AG09309 (cell line): ENCODE measurements at places on chromosomes 4 and X.

- peak; percentile 92 for DNase-seq
Observed at GRCh38 chrX:318068-318738, 393 bp downstream of the GTPBP6 start.

DNA sequence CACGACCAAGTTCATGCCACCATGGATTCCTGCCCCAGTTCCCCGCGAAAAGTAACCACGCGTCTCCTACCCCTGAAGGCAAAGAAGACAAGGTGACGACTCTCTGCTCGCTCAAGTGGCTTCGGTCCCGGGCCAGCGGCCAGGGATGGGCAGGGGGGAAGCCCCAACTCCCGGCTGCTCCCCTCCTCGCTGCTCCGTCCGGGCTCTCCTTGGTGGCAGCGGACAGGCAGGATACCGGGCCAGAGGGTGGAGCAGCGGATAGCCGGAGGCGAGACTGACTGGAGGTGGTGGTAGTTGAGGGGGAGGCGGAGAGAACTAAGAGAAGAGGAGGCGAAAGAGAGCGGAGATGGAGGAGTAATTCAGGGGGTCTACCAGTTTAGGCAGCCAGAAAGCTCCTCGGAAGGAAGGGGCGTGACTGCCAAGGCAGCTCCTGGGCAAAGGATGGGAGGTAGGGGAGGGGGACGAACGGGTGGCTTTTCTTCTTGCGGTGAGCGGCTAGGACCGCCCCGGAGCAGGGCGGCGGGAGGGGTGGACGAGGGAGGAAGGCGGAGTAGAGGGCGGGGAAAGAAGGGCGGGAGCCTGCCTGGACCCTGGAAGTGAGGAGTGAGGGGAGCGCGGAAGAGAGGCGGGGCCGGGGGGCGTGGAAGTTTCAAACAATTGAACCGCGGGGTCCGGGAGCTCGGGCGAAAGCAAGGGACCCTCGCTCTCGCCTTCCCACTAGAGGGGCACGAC is at the start of gene AMOT:
Gene AMOT (minus strand): TSS at position 450 of the 732 bp plus-strand sequence. CDS start 17,705 bp downstream, outside the sequence.
- no peak for DNase-seq

GRCh38 chr4:172736046-172736445 is 432.6 kb upstream of the GALNT7 start:
- no peak for DNase-seq

DNA sequence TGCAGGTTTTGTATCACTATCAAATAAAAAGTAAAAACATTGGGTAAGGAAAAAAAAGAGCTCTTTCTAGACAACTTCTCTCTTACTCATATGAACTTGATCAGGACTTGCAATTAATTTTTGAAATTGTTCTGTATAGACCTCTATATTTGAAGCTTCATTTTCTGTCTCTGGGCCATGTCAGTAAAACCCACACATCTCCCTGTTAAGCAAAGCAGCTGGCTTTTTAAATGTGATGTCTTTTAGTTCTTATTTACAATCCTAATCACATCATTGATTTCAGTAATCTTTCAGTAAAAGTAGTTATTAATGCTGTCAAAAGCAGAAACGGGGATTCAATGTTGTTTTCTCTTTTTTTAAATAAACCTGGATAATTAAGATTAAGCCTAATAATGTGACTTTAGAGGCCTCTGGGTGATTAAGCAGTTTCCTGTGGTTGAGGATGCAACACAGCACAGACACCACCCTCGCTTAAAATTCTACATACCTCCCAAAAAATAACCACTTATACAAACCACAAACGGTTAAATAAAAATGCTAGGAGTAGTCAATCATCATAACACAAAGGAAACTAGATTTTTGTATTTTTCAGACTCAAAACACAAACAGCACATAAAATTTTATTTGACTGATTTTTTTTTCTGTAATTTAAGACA is 5.2 kb upstream of the PCDH10 start:
- DNase-seq, result no peak

DNA sequence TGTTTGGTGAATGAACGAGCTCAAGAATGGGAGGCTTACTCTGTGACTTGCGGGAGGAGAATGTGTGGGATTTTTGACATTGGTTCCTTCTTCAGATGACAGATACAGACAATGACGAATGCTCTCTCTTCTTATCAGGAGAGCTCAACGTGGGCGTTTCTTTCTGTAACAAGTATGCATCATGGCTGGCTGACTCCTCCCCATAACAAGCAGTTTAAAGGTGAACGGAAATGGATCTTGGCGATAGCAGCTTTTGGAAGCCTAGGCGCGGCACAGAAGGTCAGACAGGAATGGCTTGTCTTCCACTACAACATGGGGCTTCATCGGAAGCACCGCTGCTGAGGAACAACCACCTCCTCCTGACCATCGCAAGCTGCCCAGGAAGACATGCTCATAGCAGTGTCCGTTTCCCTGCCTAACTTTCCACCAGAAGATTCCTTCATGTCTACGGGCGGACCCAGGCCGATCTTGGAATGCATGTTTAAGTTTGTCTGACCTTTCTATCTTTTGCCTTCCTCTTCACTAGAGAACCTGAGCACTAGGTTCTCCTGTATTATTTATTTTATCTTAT is 18.3 kb upstream of the ACSL1 start:
- no peak for DNase-seq

DNA sequence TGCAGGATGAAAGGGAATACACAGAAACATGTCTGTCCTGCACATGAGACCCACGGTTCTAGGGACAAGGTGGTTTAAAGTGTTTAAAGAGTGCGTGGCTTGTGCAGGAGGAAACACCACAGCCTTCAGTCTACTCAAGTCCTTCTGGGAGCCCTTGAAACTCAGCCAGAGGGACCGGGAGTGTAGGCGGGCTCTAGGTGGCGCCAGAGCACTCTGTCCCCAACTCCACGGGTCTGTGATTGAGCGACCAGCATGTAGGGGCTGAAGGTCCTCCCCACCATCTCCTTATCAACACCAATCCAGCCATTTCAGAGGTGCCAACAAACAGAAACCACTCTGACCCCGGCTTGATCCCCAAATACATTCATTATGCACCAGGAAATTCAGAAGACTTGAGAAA is 82.0 kb upstream of the CLDN34 start:
- no peak for DNase-seq

- no peak for DNase-seq
Observed at GRCh38 chr4:13243152-13243551, 241.0 kb downstream of the RAB28 start.

- no peak for DNase-seq
Observed at GRCh38 chrX:40277672-40278071, 179.9 kb upstream of the BCOR start.

DNA sequence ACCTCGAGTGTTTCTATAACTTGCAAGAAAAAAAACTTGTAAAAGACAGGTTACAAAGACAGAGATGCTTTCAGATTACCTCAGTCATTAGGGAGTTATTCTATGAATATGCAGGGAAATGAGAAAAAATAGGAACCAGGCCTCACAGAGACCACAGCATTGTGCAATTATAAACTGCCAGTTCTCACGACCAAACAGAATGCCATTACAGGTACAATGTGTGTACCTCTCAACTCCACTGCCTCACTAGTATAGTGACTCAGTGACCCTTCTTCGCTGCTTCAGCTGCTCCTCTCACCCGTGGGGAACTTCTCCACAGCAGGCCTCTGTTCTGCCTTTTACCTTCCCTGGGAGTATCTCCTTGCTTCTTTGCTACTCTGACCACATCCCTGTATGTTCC is 2.3 kb upstream of the HTATSF1 start:
- no peak for DNase-seq

- DNase-seq, result no peak
Observed at GRCh38 chr4:145345401-145345800, 136.3 kb upstream of the SMAD1 start.

DNA sequence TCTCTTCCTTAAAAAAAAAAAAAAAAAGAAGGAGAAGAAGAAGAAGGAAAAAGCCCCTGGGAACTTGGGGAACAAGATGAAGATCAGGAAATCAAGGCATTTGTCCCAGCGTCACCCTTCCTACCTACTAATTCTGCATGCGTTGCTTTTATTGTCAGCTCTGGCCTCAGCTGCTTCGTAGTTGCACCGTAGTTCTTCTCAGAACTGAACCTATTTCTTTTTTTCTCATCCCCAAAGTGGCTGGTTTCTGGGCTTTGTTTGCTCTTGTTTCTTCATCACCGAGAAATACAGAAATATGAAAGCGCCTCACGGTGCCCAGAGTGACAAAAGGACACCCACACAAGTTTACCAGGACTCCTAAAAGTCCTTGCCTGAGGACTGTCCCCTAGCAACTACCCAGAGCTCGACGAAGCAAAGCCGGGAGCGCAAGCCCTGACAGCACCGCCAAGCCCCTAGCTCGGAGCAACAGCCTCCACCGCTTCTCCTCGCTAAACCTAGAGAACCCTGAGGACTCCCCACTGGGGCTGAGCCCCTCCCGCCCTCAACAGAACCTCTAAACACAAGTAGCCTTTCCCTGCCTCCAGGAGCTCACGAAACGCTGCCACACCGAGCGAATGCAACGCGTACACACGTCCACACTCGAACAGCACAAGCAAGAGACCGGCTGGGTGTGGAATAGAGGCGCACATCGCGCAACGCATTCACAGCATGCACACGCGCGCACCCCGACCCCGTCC is 710 bp downstream of the PRKG2 start:
- DNase-seq, result no peak

GRCh38 chr4:170336238-170336775 is 246.6 kb upstream of the AADAT start:
- DNase-seq, result no peak

DNA sequence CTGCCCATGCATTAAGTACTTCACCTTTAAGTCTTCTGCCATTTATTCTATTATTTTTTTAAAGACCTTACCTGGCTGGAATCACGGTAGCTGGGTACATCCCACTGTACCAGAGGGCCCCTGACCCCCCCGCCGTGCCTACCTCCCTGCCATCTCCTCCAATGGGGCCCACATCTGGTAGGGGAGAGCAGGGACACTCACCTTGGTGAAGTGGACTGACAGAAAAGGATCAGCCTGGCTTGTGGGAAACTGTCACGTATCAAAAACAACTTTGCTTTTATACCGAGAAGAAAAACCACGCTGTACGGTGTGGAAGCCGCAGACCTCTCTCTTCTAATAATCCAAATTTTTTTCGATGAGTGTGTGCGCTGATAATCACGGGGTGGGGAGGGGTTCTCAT is at the start of gene FOXP3:
Gene FOXP3 (minus strand): TSS at position 251 of the 400 bp plus-strand sequence. CDS start 6,205 bp downstream, outside the sequence.
- DNase-seq, result no peak

DNA sequence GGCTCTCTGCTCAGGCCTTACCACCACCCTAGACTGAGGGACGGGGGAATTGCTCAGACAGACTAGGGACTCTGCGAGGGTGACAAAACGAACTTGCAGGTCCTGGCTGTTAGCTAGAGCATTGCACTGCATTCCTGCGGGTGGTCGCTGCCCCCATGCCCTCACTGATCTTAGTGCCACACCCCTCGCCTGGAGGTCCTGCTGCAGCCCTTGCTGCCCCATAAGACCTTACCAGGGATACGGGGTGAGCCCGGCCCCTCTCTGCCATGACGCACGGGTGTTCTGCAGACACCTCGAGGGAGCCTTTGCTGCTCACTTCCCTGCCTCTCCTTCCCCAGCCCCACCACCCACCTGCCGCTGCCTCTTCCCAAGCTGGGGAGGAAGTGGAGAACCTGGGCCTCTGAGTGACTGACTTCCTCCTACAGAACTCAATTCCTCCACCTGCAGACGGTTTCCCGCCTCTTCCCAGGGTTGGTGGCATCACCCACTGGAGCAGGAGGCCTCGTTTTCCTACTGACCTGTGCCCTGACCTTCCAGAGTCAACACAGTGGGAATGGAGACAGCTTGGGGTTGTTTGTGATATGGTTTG is 19.8 kb upstream of the TBC1D14 start:
- no peak for DNase-seq

DNA sequence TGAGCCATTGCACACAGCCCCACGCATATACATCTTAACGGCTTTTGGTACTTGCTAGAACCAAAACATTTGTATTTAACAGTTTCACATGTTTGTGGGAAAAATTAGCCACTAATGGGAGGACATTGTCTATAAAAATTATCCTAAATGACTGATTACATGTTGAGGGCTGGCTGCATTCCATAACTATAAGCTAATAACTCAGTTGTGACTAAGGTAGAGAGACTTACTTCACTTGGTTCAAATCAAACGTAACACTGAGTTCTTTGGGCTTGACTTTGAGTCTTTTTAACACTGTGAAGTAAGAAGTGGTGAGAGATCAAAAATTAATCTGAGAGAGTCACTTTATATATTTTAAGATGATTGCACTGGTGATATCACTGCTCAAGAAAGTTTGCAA is 47.9 kb upstream of the PGRMC2 start:
- DNase-seq, result no peak

GRCh38 chr4:89410687-89411086 is 103.1 kb upstream of the GPRIN3 start:
- DNase-seq, result peak; percentile 21

GRCh38 chr4:63049726-63050125 is 1359.5 kb downstream of the TECRL start:
- no peak for DNase-seq

DNA sequence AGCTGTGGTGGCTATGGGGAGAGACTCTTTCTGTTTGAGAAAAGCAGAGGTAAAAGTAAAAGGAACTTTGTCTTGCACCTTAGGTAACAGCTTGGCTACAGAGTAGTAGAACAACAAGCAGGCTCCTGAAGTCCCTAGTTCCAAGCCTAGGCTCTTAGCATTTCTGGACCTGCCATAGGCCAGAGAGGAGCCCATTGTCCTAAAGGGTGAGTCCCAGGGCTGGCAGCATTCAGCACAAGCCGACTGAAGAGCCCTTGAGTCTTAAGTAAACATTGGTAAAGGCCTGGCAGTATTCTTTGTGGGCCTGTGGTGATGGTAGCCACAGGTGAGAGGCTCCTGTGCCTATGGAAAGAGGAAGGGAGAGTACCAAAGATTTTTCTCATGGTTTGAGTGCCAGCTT is 38.2 kb downstream of the CSN3 start:
- DNase-seq, result no peak

- no peak for DNase-seq
Observed at GRCh38 chr4:39169426-39169825, 12.9 kb upstream of the WDR19 start.

- no peak for DNase-seq
Observed at GRCh38 chr4:188015025-188015940, 19.7 kb downstream of the ZFP42 start.

DNA sequence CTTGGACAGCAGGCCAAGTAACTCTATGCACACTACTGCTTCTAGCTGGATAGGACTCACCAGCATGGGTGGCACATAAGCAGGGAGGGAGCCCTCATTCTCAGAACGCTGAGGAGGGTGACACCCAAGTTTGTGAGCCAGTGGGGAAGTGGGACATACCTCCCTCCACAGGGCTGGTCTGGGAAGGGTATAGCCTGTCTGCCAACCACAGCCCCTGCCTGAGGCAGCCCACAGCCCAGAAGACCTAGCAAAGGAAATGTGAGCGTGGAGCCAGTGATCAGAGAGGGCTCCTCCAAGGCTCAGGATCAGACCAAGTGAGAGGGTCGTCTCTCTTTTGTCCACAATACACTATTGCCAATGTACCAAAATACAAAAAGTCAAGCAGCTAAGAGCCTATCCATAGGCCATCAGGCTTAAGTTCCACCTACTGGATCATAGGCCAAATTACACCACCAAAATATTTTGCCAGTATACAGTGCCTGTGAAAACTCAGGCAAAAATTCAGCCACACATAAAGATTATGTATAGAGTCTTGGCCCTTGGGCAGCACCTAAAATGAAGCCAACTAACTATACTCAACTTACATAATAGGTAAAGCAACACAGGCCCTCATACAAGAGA is 1203.1 kb downstream of the PCDH18 start:
- no peak for DNase-seq
